D341Med (cell line): ENCODE measurements at places on chromosomes 5 and 9.

- DNase-seq: no peak
These were observed 28.8 kb upstream of the CAVIN4 start for GRCh38 chr9:100549048-100549447.

GRCh38 chr9:134919303-134919702 lies 1.6 kb upstream of the FCN1 start:
- no peak for DNase-seq

GRCh38 chr5:127746756-127747155 lies 43.6 kb downstream of the CCDC192 start:
- peak; percentile 34 for DNase-seq

- DNase-seq: no peak
These were observed 187.6 kb downstream of the PARP8 start for GRCh38 chr5:50854082-50854481.

- DNase-seq: no peak
These were observed 43.8 kb upstream of the PLEKHG4B start for GRCh38 chr5:48192-48591.

DNA sequence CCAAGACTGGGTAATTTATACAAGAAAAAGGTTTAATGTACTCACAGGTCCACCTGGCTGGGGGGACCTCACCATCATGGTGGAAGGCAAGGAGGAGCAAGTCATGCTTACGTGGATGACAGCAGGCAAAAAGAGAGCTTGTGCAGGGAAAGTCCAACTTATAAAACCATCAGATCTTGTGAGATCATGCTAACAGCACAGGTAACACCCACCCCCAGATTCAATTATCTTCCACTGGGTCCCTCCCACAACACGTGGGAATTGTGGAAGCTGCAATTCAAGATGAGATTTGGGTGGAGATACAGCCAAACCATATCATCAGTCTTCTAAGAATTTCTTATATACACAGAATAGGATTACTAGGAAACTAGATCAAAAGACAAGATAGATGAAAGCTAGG lies 555.6 kb downstream of the PRR16 start:
- DNase-seq: no peak

GRCh38 chr9:127346584-127346983 lies 50.4 kb upstream of the SLC2A8 start:
- DNase-seq: peak; percentile 65

DNA sequence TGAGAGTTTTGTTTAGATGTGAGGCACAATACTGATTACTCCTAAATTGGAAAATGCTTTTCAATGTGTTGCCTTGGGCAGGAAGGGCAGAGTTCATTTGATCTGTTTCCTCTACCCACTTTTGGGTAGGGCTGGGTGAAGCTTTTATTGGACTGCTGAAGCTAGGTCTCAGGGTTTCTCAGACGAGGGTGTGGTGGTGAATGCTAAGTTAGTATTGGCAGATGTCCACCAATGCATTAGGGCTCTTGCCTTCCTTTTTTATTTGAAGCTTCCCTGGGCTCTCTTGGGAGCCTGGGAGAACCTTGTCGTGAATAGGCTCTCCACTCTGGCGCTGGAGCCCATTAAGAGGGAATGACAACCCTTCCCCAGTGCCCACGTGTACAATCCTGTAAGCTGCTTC lies 23.1 kb downstream of the SPTAN1 start:
- no peak for DNase-seq

DNA sequence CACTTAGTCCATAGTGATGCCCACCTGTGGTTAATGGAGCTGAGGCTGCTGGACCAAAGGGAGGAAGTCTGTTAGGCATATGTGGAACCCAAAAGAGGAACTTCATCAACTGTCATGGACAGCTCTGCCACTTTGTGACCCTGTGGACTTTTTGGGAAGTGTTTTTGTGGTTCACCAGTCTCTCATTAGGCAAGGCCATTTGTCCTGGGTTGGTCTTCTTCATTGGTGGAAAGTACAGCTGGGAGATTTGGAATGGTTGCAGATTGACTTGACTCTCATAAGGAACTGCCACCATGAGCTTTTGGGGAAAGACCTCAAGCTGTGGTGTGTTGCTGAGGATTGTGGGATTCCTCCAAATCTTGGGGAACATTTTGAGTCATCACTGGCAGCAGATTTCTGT lies 31.9 kb upstream of the IL12B start:
- no peak for DNase-seq

DNA sequence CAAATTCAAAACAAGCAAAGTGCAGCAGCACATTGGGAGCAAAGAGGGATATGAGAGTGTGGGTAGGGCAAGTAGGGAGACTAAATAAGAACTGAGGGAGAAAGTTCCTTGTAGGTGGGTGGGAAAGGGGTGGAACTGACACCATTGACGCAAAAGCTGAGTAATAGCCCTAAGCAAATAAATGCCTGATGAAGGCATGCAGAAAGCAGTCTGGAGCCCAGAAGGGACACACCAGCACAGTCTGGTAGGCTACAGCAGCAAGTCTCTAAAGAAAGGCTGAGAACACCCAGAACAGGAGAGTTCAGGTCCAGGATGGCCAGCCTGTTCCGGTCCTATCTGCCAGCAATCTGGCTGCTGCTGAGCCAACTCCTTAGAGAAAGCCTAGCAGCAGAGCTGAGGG lies at the start of gene INSL4:
Gene INSL4, plus strand, starts transcription at position 208 of the 400 bp plus-strand sequence. Its CDS starts 105 bp downstream, at position 313.
- no peak for DNase-seq

DNA sequence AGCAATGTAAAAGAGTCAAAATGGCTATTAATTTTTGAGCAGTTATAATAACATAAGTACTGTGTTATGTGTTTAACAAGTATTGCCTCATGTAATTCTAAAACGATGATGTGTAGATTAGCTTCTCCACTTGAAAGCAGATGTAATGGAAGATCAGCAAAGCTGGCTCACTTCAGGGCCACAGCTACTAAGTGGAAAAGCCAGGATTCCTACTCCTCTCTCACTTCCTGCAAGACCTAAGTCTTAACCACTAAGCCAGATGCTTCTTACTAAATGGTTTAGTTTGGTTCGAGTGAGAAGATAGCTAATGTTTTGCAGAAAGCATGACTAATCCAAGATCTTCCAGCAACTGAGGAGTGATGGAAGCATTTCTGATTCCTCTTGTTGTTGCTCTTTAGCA lies 15.7 kb upstream of the TNC start:
- no peak for DNase-seq

DNA sequence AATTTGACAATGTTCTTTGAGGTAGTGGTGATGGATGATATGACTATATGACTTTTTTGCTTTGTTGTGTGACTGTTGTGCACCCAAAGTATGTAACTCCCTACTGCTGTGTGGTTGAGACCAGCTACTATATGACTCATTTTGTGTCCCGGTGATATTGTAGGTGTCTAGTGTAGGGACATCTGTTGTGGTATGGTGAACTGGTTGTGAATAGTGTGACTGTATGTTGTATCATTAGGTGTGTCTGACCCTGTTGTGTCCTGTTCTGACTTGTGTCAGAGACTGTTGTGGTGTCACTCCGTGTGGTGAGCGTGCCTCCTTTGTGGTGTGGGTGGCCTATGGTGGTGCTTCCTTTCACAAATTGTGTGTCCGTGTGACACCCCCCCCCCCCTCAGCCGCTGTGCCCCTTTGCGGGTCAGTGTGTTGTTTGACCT lies 11.2 kb upstream of the CXXC5 start:
- DNase-seq: no peak
